ENCODE measurements at places on chromosomes 4 and X.

GRCh38 chrX:109537324-109537665 is 651 bp downstream of the NXT2 start:
- DNase-seq: peak; percentile 10

GRCh38 chrX:150269605-150270254 is 93.4 kb upstream of the MAMLD1 start:
- DNase-seq: no peak

DNA sequence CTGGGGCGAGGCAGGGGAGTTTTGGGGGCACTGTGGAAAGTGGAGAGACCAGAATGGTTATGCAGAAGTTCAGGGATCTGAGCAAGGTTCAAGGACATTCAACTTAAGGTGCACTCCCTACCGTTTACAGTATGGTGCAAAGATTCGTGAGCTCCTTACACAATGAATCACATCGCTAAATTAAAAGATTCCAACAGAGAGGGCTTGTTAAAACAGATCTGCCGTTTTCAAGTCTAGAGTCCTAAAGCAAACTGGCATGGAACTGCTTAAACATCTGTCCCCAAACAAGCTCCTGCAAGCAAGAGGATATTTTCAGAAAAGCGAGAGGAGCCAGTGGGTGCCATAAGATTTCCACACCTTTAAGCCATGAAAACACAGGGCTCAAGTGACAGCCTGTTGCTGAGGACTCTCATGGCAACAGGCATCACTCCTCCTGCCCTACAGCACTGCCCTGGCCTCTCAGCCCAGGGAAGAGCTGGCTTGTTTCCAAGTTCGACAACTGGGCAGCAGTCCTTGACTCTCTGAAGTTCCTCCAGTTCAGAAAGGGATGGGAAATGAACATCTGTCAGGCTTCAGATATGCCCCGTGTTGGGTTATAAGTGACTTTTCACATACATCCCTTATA is 10.0 kb downstream of the FAM184B start:
- no peak for DNase-seq

DNA sequence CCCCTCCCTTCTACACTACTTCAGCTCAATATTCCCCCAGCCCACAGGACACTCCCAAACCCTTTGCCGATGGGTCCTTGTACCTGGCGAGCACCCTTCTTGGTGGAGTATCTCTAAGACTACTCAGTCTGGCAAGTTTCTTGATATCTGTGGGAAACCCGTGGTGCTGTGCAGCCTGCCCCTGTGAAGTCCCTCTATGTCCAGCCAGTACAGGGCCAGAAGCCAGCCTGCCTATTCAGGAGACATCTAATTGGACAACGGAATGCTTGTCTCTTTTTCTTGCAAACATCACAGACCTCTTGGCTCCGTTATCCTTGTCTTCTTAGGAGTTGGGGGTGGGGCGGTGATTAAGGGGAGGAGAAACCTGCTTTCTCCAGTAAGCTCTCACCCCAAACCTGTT is 3.7 kb upstream of the IGFBP7 start:
- DNase-seq: no peak

DNA sequence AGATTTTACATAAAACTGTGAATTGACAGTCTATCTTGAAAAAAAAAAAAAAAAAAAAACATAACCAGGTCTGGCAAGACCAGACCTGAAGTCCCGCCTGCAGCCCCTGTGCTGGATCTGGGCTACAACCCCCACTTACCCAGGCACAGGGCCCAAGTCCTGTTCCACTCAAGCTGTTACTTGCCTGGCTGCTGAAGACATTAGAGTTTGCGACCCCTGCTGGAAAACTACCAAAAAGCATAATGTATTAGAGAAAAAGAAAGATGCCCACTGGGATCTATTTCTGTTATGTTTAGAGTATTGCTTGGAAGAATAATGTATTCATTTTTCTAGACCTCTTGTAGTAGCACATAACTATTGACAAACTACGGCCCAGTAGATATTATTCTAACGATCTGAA is 4.7 kb downstream of the HS3ST1 start:
- no peak for DNase-seq

DNA sequence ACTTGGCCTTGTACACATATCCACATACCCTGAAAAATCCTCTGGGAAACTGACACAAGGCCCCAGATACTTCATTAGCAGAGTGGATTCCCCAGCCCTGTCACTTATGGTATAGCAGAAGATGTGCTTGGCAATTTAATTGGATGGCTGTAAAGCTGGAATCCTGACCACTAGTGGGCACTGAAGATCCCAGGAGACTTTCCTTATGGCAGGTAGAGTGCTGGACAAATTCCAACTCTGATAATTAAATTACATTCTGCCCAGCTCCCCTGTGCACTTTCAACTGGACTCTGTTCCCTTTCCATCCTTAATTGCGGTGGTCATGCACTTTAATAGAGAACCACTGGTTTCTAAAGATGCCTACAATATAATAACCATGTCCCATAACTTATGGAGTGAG is 119.8 kb downstream of the DCK start:
- DNase-seq: no peak

DNA sequence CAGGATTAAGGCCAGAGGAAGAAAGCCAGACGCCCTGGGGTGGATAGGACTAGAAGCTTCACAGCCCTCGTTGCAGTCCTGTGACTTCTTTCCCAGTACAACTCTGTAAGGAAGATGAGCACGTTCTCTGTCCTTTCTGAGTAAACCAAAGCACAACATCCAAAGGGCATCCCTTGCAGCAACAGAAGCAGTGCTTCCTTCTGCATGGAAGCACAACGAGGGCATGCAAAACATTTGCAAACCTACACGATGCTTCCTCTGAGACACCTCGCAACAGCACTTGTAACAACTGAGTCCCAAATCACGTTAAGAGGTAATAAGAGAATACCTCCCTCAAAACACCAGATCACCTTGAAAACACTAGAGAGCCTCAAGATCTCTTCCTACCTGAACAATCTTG is 335.7 kb upstream of the RASGEF1B start:
- DNase-seq: no peak

- DNase-seq: no peak
Measured at GRCh38 chr4:7876201-7876875, 63.3 kb downstream of the AFAP1 start.

DNA sequence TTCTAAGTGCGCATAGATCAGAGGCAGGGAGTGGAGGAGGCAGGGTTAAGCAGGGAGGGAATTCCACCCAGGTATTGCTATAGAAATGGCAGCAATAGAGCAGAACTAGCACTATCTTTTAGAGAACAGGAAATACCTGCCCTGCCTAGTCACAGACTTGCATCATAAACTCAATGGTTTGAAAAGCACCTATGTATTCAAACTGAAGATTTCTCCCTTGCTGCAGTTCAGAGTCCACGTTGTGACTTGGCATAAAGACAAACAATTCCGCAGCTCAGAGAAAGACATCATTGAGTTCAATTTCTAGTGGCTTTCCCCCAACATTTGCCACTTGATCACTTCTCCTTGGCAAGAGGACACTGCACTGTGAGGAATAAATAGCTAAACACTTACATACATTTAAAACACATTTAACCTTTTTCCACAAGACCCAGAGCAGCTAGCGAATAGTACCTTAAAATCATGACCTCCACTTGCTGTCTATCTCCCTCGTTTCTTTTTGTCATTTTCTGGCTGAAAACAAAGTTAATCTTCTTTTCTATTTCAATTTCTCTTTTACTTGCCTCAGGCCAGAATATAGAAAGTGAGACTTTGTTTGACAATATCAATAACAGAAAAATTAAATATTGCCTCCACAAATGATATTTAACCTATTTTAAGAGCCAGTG is 42.4 kb downstream of the SLC7A11 start:
- DNase-seq: no peak

DNA sequence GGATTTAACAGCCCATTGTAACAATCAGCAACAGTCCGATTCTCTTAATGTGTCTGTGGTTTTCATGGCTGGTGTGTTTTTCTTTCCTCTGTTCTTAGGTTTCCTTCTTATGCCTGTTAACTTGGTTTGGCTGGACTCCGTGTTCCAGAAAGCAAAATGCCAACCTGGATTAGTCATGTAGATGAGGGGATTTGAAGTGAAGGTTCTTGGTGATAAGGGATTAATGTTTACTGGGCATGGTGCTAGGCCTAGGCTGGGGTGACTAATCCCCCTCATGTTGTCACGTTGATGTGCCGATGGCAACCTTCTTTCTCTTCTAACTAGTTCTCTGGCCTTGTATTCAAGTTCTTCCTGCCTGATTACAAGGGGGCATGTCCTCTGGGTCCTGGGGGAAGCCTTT is 85.9 kb downstream of the REPS2 start:
- no peak for DNase-seq

DNA sequence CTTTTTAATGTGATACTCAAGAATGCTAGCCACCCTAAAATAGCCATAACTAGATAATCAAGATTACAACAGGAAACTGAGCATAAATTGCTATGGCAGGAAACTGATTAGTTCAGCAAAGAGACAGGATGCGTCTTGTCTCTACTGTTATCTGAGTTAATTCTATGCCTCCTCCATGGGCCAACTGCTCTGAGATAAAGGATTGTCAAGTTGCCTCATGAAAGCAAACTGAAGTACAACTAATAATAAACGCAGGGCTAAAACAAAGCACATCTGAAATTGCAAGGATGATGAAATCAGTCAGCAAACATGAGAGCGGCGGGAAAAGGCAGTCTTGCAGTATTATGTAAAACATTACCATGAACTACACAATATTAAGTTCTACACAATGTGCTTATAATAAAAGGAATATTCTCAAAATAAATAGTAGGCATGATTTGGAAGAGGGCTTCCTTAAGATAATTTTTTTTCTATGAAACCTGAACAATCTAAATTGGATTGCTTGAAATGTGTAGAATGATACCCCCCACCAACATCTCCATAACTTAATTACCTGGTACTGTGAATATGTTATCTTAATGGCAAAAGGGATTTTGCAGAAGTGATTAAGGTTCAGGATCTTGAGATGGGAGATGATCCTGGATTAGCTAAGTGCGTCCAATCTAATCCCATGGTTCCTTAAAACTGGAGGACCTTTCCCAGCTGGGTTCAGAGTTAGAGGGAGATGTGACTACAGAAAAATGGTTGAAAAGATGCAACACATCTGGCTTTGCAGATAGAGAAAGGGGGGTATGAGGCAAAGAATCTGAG is 65.9 kb downstream of the ANTXR2 start:
- no peak for DNase-seq

DNA sequence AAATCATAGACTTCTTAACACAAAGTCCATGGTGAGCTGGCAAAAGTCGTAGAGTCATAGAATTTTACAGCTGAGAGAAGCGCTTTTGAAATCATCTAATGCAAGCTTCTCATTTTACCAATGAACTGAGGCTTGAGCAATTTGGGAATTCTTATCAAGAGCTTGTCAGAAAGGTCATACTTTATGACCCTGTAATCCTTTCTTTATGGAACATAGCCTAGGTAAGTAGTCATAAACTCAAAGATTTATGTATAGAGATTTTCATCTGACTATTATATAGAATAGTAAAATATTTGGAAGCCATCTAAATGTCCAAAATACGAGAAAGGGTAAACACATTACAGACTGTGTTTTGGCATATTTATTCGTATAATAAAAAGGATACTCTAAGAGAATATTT is 563.5 kb downstream of the PCDH7 start:
- no peak for DNase-seq

DNA sequence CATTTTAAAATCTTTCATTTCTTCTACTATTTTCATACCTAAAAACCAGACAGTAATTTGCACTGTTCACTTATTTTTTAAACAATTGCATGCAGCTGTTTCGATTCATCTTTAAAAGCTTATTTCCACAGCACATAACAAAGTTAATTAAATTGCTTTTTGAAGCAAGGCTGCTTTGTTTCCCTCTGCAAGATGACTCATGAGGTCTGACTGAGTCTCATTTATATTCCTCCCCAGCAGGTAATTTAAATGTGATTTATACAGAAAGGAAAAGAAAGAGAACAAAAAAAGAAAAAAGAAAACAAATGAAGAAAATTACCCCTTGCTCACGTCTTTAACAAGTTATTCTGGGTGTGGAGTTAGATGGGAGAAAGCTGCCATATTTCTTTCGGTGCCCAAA is 22.8 kb downstream of the VMA21 start:
- no peak for DNase-seq

- no peak for DNase-seq
Measured at GRCh38 chr4:183220236-183220635, 99.8 kb downstream of the CLDN22 start.

- no peak for DNase-seq
Measured at GRCh38 chr4:123517971-123518370, 121.4 kb downstream of the SPRY1 start.

DNA sequence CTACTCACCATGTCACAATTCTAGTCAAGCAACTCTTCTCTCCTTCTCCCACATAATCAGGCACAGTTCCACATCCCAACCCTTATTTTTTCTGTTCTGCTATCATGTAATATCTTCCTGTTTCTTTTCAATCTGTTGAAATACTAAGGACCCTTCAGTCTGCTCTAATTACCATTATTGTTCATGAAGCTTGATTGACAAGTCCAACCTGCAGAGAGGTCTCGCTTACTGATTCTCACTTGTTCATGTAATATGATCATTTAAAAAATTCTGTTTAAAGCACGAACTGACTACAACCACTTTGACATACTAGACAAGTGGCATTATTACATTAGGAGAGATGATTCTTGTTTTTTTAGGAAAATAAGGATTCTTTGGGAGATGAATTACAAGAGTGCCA is 108.6 kb upstream of the MAD2L1 start:
- no peak for DNase-seq

GRCh38 chrX:69615779-69616456 is at the start of gene EDA:
EDA (plus strand) TSS chrX:69616113.
- DNase-seq: peak; percentile 76

- DNase-seq: no peak
Measured at GRCh38 chr4:73908965-73909364, 39.8 kb downstream of the CXCL1 start.

- DNase-seq: no peak
Measured at GRCh38 chr4:6739920-6740319, 23.9 kb downstream of the BLOC1S4 start.

- DNase-seq: no peak
Measured at GRCh38 chrX:103437147-103437873, 61.0 kb downstream of the BEX3 start.

- DNase-seq: no peak
Measured at GRCh38 chr4:77776182-77777134, 42.7 kb downstream of the CNOT6L start.

GRCh38 chrX:144637731-144638130 is 609.6 kb upstream of the SPANXN1 start:
- DNase-seq: no peak

GRCh38 chr4:133713340-133713739 is 488.2 kb downstream of the PABPC4L start:
- no peak for DNase-seq

DNA sequence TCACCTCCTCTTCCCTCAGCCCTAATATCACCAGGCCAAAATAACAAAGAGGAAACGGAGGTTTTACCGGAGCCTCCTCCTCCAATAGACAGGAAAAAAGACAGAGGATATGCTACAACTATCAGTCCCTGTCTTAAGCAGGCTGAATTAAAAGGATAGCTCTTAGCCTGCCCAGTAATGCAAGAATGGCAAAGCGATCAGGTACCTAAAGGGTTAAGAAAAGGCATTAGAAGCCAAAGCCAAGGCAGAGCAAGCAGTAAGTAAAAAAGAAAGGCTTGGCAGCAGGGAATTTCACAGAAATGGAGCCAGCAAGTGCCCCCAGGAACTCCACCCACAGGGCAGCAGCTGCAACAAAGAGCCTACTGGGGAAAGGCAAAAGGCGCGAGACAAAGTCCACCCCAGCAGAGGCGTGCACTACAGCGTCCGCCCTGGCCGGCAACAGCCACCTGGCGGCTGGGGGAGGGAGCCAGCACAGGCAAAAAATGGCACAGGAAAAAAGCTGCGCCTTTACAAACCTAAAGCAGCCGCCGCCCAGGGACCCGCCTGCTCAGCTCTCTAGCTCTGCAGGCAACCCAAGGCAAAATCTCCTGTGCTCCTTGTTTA is 220.6 kb upstream of the ZC4H2 start:
- no peak for DNase-seq

Data from caudate nucleus (tissue), 63 donors.